Mesothelial cell of epicardium (in vitro differentiated cells): ENCODE measurements at places on chromosomes 13 and 19. TPM values are rescaled to one million over a fixed set of nuclear protein-coding genes. Genes with fewer than 3 reads are reported as not detected.

DNA sequence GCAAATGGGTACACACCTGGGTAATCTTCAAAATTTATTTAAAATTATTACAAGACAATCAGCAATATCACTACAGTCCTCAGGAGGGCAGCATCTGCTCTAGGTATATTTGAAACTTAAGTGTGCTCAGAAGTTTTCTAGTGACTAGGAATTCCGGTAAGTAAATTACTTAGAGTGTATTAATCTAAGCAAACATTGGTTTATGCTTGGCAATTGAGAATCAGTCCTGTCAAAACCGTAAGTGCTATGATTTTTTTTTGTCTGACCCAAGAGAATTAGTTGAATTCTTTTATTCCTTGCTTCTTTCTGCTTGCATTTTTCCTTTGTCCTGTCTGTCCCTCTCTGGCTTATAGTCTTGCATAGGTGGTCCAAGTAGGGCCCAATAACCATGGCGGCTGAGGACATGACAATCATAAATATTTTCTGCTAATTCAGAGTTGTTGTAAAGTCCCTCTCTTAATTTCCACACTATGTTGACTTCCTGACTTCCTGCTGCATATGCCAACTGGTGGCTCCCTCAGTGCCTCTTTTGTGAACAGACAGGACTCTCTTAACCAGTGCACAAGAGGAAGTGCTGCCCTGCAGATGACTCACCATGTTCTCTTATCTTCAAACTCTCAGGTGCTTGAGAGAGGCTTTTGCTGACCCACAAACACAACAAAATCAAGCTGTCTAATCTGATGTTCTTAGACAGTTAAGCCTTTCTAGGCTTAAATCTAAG lies 82.2 kb downstream of the SLAIN1 start:
- H3K4me1 ChIP-seq, result peaks cover 12% of the 10 kb centered on the region
- peaks cover 10% of the 10 kb centered on the region for H3K27me3 ChIP-seq
- no peaks in the 10 kb centered on the region for H3K36me3 ChIP-seq
- H3K4me3 ChIP-seq, result no peak overlapping the region
- no peak for DNase-seq

DNA sequence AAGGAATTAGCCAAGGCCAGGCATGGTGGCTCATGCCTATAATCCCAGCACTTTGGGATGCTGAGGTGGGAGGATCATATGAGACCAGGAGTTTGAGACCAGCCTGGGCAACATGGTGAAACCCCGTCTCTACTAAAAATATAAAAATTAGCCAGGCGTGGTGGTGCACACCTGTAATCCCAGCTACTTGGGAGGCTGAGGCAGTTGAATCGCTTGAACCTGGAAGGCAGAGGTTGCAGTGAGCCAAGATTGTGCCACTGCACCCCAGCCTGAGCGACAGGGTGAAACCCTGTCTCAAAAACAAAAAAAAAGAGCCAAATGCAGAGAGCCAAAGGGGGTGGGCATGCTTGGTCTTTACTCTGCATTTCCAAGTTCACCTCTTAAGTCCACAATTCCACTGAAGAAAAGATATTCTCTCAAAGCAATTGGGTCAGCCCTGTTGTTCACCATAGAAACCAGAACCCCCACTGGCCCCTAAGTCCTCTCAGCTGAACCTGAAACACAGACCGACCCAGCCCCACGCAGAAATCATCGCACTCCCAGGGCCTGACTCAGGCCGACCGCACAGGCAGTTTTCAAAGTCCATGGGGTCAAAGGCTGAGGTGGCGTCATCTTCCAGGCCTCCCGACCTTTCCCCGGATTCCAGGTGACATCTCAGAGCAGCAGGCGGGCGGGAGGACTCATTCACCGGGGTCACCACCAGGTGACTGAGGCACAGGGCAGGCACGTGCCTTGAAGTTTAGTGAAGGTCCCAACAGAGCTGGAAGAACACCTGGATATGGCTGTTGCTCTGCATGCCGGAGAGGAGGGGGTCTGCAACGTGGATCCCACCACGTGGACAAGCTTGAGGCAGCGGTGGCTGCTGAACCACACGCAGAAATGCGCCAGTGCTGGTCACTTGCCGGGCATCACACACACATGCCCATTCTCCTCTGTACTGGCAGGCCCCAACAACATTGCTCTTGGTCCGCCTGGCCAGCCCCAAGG lies 33.1 kb downstream of the SLC25A42 start:
- H3K4me1 ChIP-seq, result peaks cover 3% of the 10 kb centered on the region
- peaks cover 10% of the 10 kb centered on the region for H3K36me3 ChIP-seq
- no peaks in the 10 kb centered on the region for H3K27me3 ChIP-seq
- no peak overlapping the region for H3K27ac ChIP-seq
- H3K4me3 ChIP-seq, result no peak overlapping the region
- DNase-seq, result no peak

GRCh38 chr13:100584896-100585295 lies 3.7 kb downstream of the GGACT start:
- H3K36me3 ChIP-seq, result peaks cover 25% of the 10 kb centered on the region
- H3K4me3 ChIP-seq, result no peak overlapping the region
- peaks cover 4% of the 10 kb centered on the region for H3K4me1 ChIP-seq
- no peak overlapping the region for H3K27ac ChIP-seq

GRCh38 chr13:108855737-108856387 lies 226.5 kb downstream of the MYO16 start:
- H3K4me1 ChIP-seq, result peaks cover 18% of the 10 kb centered on the region
- DNase-seq, result no peak
- no peaks in the 10 kb centered on the region for H3K36me3 ChIP-seq
- no peak overlapping the region for H3K27ac ChIP-seq
- H3K4me3 ChIP-seq, result no peak overlapping the region

DNA sequence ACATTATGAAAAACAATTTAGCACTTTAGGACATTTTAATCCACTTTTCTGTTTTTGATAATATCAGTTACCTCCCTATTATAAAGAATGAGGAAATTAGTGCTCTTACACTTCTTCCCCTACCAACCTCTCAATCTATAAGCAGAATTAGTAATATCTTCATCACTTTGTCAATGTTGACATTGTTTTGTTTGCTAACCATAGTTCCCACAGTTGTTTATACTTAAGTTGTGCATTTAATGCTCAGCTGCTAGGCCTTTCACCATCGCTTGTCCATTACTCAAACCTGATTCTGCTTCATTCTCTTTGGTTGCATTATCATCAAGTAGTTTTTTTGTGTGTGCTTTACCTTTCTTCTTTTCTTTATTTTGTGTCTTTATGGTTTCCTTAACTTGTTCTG lies 132.1 kb downstream of the CDK8 start:
- DNase-seq, result no peak
- no peaks in the 10 kb centered on the region for H3K27me3 ChIP-seq
- H3K4me3 ChIP-seq, result no peak overlapping the region

CA11 gene
- total RNA-seq, result 48.2 to 55.0 TPM (median 53.1 TPM) in 3 replicates
